Prostate gland (tissue), 2 donors: ENCODE measurements at places on chromosomes 4 and X. TPM values are rescaled to one million over a fixed set of nuclear protein-coding genes. Genes with fewer than 3 reads are reported as not detected.

- no peaks in the 10 kb centered on the region for H3K36me3 ChIP-seq
- DNase-seq, result no peak
- no peak overlapping the region for H3K4me3 ChIP-seq
- no peak overlapping the region for H3K27ac ChIP-seq
These were observed 50.8 kb downstream of the LRP2BP start for GRCh38 chr4:185344743-185345538.

GRCh38 chr4:115128037-115128436 is 14.6 kb upstream of the NDST4 start:
- no peaks in the 10 kb centered on the region for H3K4me1 ChIP-seq
- DNase-seq, result no peak

DNA sequence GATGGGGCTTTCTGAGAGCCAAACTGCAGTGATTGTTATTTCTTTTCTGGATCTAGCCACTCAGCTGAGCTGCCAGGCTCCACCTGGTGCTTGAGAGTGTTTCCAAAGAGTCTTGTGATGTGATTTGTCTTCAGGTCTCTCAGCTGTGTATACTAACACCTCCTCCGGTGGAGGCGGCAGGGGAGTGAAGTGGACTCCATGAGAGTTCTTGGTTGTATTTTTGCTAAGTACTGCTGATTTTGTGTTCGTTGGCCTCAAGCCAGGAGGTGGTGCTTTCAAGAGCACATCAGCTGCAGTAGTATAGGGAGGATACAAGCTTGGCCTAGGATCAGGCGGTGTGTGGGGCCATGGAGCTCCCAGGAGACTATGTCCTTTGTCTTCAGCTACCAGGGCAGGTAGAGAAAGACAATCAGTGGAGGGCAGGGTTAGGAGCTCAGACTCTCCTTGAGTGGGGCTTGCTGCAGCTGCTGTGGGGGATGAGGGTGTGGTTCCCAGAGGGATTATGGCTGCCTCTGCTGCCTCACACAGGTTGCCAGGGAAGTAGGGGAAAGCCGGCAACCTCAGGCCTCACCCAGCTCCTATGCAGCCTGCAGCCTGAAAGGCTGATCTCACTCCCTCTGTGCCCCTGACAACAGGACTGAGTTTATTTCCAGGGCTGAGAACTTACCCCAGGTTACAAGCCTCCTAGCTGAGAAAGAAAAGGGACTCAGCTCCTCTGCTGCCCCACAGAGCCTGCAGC is 62.4 kb downstream of the NPFFR2 start:
- no peak overlapping the region for H3K27ac ChIP-seq
- H3K4me1 ChIP-seq, result no peaks in the 10 kb centered on the region
- no peaks in the 10 kb centered on the region for H3K36me3 ChIP-seq
- DNase-seq, result no peak
- H3K4me3 ChIP-seq, result no peak overlapping the region

The MAGEE1 gene
- 5.4 TPM for total RNA-seq

DNA sequence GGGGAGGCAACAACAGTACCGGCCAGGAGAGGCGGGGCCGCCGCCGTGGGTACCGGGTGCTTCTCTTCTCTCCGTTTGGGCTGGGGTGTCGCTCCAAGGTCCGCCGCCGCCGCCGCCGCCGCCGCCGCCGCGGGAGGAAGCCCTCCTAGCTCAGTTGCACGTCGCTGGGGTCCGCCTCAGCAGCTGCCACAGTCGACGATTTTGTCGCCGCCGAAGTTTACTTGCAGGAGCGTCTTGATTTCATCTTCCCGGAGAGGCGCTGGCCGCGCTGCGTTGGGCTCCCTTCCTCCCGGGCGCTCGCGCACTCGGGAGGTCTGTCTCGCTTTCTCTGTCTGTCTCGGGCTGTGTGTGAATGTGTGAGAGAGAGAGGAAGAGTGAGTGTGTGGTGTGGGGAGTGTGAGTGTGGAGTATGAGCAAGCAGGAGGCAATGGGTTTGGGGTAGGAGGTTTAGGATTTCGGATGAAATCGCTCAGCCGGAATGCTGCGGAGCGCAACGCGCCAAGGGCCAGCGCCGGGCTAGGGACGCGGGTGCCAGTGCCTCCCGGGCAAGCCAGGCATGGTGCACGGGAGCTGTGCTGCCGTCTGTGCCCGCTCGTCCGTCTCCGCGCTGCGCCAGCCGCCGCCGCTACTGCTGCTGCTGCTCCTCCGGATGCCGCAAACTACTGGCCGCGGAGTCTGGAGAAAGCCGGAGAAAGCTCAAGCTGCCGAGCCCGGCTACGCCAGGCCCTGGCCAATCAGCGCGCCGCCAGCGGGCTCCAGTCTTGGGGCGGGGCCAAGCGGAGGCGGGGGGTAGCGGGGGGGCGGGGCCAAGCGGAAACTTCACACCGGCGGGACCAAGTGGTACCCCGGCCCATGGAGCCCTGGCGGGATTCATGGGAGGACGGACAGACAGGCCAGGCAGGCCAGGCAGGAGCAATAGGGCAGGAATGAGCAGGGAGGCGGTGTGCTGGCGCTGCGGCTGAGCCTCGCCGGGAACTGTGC is at the start of gene PCDH19:
PCDH19 (minus strand) TSS at position 664 of the 981 bp plus-strand sequence. CDS start 1,676 bp downstream, outside the sequence.
- H3K27ac ChIP-seq, result no peak within 1 kb of the TSS
- no peaks in the 10 kb centered on the region for H3K4me1 ChIP-seq
- H3K36me3 ChIP-seq, result no peaks in the 10 kb centered on the region
- H3K27me3 ChIP-seq, result no peaks in the 10 kb centered on the region
- DNase-seq, result peak; percentile 13

GRCh38 chr4:150782311-150782710 is 200.4 kb downstream of the MAB21L2 start:
- H3K27ac ChIP-seq, result no peak overlapping the region
- no peak overlapping the region for H3K4me3 ChIP-seq
- H3K4me1 ChIP-seq, result no peaks in the 10 kb centered on the region
- no peaks in the 10 kb centered on the region for H3K36me3 ChIP-seq
- H3K27me3 ChIP-seq, result no peaks in the 10 kb centered on the region
- DNase-seq, result no peak

The RCHY1 gene
- 18.7 TPM for total RNA-seq

GRCh38 chr4:81577392-81577791 is 105.7 kb upstream of the RASGEF1B start:
- H3K4me1 ChIP-seq, result no peaks in the 10 kb centered on the region
- no peak overlapping the region for H3K4me3 ChIP-seq
- no peaks in the 10 kb centered on the region for H3K36me3 ChIP-seq

DNA sequence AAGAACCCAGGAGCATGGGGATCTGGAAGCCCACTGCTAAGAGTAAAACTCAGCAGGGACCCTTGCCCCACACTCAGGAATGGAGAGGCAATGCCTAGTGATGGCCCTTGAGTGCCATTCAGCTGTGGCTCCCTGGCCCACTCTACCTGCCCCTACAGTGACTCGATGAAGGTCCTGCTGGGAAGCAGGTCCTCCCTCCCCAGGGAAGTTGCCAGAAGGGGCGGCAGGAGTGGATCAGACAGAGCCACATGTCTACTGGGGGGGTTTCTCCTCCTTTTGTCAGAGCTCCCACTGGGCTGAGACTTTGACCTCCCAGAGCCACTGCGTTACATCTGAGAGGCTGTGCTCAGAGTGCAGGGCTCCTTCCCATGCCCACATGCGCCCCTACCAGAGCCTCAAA is 1.2 kb downstream of the SLC10A3 start:
- no peaks in the 10 kb centered on the region for H3K36me3 ChIP-seq
- DNase-seq, result no peak
- H3K4me3 ChIP-seq, result peak overlapping the region; percentile 47
- peak overlapping the region; percentile 93 for H3K27ac ChIP-seq

GRCh38 chrX:84144991-84145390 is 43.0 kb downstream of the RPS6KA6 start:
- DNase-seq, result no peak
- no peaks in the 10 kb centered on the region for H3K27me3 ChIP-seq
- H3K36me3 ChIP-seq, result no peaks in the 10 kb centered on the region
